IMR-90 (cell line): ENCODE measurements at places on chromosomes 11 and 22.

GRCh38 chr11:114782650-114783310 lies 104.5 kb downstream of the NXPE2 start:
- DNase-seq: no peak

- no peak for DNase-seq
These were observed 328.5 kb upstream of the PLET1 start for GRCh38 chr11:112589155-112589554.

DNA sequence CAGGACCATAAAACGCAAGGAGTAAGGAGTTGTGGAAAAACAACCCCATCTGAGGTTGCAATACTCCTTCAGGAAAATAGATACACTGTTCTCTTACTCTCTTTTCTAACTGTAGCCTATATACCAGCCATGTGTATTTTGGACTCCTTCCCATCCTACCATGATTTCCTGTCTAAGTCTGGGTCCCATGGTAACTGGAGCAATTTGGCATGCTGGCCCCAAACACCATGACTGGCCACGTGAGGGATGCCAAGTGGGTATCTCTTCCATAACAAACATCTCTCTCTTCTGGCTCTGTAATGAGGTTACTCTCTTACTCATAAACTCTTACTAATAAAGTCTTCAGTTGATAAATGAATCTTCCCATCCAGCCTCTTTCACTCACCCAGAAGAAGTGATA lies 26.5 kb downstream of the ABTB2 start:
- peak; percentile 60 for DNase-seq

DNA sequence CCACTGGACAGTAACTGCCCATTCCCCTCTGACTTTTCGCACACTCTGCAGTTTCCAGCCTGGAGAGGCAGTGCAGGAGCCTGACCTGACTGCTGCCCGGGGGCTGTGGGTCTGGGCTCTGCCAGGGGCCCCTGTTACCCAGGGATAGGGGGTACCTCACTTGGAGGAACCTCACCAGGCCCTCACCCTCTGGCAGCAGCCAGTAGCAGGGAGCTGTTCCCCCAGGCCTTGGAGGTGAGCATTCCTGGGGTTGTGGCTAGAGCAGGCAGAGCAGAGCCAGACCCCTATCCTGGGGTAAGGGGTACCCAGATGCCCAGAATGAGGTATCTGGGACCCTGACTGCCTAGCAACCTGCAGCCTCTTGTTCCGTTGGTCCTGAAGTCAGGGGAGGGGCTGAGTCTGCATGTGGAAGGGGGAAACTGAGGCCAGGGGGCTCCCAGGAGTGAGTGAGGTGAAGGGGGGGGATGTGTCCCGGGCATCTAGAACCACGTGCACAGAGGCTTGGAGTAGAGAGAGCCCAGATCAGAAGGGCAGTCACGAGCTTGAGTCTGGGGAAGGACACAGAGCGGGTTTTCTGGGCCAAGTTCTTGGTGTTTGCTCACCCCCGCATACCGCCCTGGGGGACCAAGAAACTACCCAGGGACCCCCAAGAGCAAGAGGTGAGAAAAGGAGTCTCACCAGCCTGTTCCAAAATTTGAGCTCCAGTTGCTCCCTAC lies 43.9 kb upstream of the ACCSL start:
- DNase-seq: no peak

- peak; percentile 91 for DNase-seq
These were observed 121.5 kb downstream of the CCDC34 start for GRCh38 chr11:27241311-27242122.

- no peak for DNase-seq
These were observed 27.5 kb downstream of the DSCAML1 start for GRCh38 chr11:117769533-117769932.

GRCh38 chr22:49934160-49934890 lies 15.9 kb downstream of the CRELD2 start:
- peak; percentile 12 for DNase-seq

DNA sequence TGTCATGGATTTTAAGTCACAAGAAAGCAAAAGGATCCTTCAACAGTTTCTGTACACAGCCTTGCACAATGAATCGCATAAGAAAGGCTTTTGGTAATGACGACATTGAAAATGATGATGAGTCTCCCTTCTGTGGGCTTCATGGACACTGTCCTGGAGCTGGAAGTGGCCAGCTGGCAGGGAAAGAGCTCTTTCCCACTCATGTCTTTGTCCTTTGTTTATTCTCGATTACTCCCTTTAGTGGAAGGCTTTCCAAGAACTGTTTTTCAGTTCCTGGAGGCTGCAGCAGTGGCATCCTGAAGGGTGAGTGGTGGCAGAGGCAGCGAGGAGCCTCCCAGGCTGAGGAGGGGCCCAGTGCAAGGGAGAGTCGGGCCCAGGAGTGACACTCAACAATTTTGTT lies 505.2 kb downstream of the NTM start:
- peak; percentile 57 for DNase-seq

DNA sequence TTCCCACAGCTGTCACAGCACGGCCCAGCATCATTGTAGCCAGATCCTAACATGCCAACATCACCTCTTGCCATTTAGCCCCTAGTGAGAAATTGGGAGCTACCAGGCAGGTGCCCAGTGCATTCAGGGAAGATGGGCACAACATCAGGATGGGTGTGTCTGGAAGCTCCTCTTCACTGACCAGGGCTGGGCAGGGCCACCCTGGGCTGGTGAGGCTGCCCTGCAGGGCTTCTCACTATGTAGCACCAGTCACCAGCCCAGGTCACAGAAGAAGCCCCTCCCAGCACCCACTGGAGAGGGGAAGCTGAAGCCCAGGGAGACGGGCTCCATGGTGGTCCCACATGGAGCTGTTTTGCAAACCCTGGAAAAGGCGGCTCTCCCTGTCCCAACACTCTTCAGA lies 13.9 kb downstream of the ZNF74 start:
- DNase-seq: no peak

DNA sequence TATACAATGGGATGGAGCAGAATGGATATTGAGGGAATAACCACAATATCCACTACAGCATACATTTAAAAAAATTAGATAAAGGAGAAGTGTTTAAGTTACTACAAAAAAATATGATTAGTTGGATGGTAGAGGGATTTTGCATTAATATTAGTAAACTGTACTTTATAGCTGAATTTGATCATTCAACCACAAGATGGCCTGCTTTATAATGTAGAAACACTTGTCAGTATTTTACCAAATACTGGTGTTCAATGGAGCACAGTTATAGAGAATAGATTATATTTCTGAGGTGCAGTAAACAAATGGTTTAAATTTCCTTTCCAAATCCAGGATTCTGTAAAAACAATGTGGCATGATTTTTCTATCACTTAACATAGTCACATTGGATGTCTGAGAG lies 818.8 kb upstream of the CHORDC1 start:
- DNase-seq: no peak

- DNase-seq: no peak
These were observed 7.5 kb downstream of the SERPING1 start for GRCh38 chr11:57605028-57605420.

GRCh38 chr11:46917109-46917761 lies 1.1 kb downstream of the LRP4 start:
- DNase-seq: no peak

- peak; percentile 23 for DNase-seq
These were observed 29.2 kb downstream of the SREBF2 start for GRCh38 chr22:41862160-41862529.
